ENCODE measurements at places on chromosomes 2 and 18.

DNA sequence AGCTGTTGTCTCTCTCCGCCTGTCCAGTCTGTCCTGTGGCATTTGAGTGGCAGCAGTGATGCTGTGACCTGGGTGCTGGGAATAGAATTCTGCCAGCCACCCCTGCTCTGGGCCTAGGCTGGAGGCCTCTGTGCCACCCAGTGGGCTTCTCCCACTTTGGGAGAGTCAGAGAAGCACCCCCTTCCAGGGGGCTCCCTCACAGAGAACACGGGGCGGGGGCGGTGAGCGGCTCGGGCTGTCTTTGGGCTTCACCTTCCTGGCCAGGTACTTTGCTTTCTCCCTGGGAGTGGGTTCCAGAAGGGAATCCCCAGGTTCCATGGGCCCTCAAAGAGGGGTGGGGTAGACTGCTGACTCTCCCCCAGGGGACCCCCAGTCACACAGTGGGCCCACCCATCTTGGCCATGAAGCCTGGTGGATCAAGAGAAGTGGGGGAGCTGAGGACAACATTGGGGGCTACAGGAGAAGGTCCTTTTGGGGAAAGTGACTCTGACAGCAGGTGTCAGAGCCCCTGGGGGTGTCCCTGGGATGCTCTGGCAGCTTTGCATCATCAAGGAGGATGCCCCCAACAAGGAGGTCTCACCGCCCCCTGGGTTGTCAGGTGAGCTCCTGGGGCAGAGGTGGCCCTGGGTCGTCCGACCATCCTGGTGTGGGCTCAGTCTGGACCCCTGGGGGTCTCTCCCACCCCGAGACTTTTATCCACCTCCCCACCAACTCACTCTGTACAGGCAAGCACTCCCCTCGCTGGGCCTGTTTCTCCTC, 18.8 kb upstream of the BOK start:
- no peak for DNase-seq

DNA sequence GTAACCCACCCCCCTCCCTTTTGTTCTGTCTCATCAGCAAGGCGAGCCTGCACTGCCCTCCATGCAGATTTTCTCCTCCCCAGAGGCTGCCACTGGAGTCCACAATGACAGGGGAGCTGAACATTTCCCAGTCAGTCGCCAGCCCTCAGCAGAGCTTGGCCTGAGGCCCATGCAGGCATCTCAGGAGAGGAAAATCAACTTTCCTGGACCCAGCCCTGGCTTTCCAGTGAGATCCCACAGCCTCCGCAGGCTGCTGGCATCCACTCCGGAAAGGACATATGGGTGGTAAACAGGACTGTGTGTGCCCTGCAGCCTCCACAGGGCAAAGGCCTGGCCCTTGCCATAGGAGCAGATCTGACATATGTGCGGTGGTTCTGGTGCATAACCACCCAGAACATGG, 253.8 kb downstream of the TNS1 start:
- no peak for DNase-seq

GRCh38 chr2:33577668-33578067, 21.4 kb downstream of the FAM98A start:
- no peak for DNase-seq

DNA sequence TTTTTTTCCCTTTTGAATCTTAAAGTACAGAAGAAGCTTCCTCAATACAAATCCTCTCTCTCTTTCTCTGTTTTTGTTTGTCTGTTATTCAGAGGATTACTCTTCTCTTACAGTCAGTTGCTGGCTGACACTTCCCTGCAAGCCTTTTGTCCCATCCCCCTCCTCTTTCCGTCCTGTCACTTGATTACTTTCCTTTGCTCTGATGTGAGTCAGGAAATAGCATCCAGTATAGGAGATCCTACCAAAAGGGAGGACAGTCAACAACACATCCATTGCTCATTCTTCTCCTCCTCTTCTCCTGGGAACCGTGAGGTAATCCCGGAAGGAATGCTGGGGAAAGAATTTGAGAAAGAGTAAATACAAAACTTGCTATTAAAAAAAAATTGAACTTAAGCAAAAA, 79.3 kb upstream of the SCN7A start:
- peak; percentile 81 for DNase-seq

DNA sequence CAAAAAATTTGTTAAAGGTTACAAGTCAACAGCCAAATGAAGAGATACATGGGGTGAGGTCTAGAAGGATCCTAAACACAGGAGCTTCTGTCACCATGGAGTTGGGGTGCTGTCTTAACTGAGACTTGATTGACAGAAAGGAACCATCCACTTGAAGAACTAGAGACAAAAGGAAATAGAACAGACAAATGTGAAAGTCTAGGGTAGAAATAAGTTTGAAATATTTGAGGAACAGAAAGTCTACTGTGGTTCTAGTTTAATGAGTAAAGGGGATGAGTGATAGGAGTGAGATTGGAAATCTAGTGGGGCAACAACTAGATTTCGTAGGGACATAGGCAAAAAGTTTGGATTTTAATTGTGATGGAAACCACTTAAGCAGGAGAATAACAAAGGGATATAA, 18.7 kb downstream of the RBBP8 start:
- no peak for DNase-seq

Measured in fibroblast of skin of back (primary cell).